ENCODE measurements at places on chromosomes 11 and 22. TPM values are rescaled to one million over a fixed set of nuclear protein-coding genes. Genes with fewer than 3 reads are reported as not detected.
A peak's percentile ranks its signal among the peaks of the same experiment; 100 is the strongest.

DNA sequence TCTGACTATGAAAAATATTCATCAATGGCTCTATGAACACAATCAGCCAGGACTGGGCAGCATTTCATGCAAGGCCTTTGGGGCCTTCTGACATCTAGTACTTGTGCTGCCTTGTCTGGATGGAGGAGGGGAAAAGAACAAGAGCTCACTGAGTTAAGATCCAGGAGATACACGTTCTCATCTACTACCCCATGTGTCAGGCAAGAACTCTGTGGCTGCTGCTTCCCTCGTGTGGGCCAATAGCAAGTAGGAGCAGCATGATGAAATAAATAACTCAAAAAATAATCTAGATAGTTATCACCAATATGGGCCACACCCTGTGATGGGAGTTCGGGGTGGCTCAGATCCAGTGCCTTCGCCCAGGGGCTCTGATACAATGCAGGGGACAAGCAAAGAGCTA lies 7.3 kb downstream of the KCNE3 start:
- no peak for DNase-seq

The SEPTIN3 gene
- total RNA-seq = not detected

DNA sequence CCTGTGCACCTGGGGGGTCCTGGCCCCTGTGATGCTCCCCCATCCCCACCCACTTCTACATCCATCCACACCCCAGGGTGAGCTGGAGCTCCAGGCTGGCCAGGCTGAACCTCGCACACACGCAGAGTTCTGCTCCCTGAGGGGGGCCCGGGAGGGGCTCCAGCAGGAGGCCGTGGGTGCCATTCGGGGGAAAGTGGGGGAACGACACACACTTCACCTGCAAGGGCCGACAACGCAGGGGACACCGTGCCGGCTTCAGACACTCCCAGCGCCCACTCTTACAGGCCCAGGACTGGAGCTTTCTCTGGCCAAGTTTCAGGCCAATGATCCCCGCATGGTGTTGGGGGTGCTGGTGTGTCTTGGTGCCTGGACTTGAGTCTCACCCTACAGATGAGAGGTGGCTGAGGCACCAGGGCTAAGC lies 20.0 kb upstream of the TALDO1 start:
- no peak for DNase-seq

The CNIH2 gene
- not detected for total RNA-seq

The BTG4 gene
- not detected for total RNA-seq

The OR5B21 gene
- not detected for total RNA-seq

The TESMIN gene
- total RNA-seq = 0.38 TPM

- no peak for DNase-seq
Observed at GRCh38 chr11:47161134-47161854, 15.4 kb downstream of the ARFGAP2 start.

The BTBD18 gene
- not detected for total RNA-seq

The TP53AIP1 gene
- not detected for total RNA-seq

DNA sequence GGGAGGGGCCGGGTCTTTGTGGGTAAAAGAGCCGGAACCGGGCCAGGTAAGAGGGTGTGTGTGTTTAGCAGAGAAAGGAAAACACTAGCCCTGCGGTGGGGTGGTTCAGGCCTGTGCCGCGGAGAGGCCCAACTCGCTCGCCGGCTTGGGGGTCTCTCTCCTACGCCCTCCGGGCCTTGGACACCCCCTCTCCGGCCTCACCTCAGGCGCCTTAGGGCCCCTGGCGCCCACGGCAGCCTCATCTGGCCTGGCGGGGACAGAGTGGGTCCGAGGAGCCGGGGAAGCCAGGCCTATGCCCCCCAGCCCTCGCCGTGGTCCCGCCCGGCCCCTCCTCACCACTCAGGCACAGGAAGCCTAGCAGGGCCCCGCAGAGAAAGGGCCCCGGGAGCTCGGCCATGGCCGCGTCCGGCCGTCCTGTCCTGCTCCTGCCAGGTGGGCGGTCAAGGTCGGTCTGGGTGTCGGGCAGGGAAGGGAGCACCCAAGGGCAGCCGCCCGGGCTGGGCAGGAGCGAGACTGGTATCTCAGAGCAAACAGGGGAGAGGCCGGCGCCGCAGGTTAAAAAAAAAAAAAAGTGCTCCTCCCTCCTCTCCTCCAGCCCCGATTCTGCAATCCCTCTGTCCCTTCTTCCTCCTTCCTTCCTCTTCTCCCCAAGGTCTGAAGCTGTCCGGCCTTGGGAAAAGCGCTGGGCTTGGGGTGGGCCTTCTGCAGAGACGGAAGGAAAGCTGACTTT lies at the start of gene VSIG2:
Gene VSIG2 (minus strand): TSS at position 515 of the 730 bp plus-strand sequence. CDS start 118 bp downstream, at position 397.
- DNase-seq = no peak

DNA sequence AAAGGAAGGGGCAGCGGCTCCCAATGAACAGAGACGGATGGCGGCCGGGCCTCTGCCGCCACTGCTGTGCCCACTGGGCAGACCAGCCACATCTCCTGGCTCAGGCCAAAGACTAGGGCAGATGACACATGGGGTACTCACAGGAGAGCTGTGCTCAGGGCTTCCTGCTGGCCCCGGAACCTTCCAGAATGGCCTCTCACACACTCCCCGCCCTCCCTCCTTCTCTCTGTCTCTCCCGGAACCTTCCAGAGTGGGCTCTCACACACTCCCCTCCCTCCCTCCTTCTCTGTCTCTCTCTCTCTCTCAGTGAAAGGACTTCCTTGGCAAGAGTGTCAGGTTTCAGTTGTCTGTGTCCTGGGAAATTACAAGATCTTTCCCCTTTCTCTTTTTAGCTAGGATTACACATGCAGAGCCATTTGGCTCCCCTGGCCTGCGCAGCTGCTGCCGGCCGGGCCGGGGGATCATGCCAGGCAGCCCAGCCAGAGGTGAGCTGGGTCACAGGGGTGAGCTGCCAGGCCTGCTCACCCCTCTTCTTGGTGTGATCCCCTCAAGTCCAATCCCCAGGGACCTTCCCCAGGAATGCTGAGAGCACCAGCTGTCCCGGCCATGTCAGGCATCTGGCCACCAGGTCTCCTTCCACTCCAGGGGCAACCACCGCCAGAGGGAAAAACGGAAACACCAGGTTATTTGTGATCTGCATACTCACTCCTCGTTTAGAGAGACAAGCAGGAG lies 45.3 kb upstream of the ADA2 start:
- no peak for DNase-seq

The HEPN1 gene
- not detected for total RNA-seq

GRCh38 chr22:44970291-44970690 lies 39.5 kb downstream of the PHF21B start:
- no peak for DNase-seq

GRCh38 chr11:68037411-68038225 lies 1.2 kb upstream of the TCIRG1 start:
- DNase-seq = no peak

- DNase-seq = no peak
Observed at GRCh38 chr11:15893080-15893492, 463.3 kb downstream of the SOX6 start.

GRCh38 chr11:115122274-115122673 lies 381.9 kb downstream of the CADM1 start:
- no peak for DNase-seq

DNA sequence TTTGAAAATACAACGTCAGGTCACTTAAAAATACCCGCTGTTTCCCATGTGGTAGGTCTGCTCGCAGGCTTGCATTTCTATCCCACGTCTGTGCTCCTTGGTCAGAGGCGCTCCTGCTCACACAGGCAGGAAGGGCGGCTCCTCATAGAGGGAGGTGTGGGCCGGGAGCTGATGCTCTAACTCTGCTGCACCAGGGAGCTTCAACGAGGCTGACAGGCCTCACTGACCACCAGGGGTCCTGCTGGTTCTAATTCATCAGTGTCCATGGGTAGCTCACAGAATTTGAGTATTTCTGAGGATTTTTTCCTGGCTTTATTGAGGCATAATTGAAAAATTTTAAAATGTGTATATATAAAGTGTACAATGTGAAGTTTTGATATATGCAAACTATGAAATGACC lies 68.5 kb downstream of the PIWIL3 start:
- no peak for DNase-seq

GRCh38 chr11:130314184-130314749 lies 450 bp downstream of the ZBTB44 start:
- peak; percentile 27 for DNase-seq
